Epithelial cell of alveolus of lung (primary cell): ENCODE measurements at places on chromosomes 12 and 14. TPM values are rescaled to one million over a fixed set of nuclear protein-coding genes. Genes with fewer than 3 reads are reported as not detected.

CCNK gene
- total RNA-seq, result 13.7 and 36.3 TPM in 2 replicates

PMCH gene
- total RNA-seq, result not detected in 2 replicates

CHGA gene
- total RNA-seq, result not detected in 2 replicates

HELB gene
- 1.3 and 3.4 TPM in 2 replicates for total RNA-seq
